ENCODE measurements at places on chromosomes 7 and 10.

DNA sequence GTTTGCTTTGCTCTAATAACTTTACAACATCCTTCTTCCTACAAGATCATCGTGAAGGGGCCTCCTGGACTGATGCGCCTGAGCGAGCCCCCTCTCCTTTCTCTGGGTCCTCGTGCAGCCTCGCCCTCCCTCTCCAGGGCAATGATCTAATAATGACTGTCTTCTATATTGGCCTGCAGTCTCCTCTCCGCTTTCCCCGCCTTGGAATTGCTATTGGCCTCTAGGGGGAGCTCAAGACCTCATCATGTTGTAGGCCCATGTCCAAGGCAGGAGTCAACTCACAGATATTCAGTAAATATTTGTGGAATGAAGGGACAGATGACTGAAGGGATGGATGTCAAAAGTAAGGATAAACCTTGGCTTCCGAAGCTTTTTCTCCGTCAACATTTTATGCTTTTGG lies 1180.3 kb downstream of the TYW1 start:
- no peak for DNase-seq

DNA sequence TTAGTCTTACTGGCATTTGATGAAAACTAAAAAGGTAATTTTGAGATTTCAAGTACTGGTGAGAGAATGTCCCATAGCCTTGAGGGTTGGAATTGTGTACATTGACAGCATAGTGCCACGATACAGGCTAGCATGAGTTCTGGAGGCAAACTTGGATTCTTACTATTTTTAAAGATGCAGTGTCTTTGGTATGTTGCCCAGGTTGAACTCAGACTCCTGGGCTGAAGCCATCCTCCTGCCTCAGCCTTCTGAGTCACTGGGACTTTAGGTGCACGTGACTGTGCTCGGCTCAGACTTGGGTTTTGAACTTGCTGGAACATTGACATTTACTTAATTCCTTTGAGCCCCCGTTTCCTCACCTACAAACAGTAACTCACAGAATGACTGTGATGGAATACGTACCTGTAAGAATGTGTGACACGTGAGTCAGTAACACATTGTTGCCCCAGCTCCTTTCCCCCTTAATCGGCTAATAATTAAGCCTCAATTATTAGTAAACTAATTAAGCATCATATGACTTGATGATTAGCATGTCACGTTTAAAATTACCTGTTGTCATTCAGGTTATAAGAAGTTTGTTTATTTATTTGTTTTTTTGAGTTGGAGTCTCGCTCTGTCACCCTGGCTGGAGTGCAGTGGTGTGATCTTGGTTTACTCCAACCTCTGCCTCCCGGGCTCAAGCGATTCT lies 10.6 kb downstream of the DNAJB6 start:
- DNase-seq, result no peak

DNA sequence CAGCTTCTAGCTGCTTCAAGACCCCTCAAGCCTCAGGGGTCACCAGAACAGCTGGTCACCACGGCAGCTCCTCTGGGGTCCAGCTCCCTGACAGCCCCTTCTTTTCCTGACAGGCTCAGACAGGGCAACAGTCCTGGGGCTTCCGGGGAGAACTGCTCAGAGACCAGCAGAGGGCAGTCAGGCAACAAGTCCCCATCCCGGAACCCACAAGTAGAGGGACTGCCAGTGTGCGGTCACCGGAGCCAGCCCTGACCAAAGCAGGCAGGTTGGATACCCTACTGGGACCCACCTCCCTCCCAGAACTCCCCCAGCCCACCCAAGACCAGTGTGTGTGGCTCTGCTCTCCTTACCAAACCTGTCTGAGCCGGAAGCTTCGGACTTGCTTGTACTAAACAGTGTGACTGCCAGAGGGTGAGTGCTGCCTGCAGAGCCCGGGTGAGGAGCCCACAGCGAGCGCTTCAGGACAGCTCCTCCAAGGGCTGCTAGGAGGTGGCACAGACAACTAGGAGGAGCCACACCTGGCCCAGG lies 40.3 kb downstream of the YKT6 start:
- peak; percentile 25 for DNase-seq

GRCh38 chr7:41084381-41084780 lies 618.5 kb downstream of the INHBA start:
- DNase-seq, result no peak

GRCh38 chr10:31457858-31458257 lies 138.8 kb downstream of the ZEB1 start:
- DNase-seq, result no peak

GRCh38 chr10:30967650-30968410 lies 63.8 kb downstream of the ZNF438 start:
- no peak for DNase-seq

GRCh38 chr7:81600608-81601007 lies 169.2 kb downstream of the HGF start:
- DNase-seq, result no peak

- no peak for DNase-seq
Measured at GRCh38 chr7:27144781-27145164, 1.3 kb upstream of the HOXA5 start.

DNA sequence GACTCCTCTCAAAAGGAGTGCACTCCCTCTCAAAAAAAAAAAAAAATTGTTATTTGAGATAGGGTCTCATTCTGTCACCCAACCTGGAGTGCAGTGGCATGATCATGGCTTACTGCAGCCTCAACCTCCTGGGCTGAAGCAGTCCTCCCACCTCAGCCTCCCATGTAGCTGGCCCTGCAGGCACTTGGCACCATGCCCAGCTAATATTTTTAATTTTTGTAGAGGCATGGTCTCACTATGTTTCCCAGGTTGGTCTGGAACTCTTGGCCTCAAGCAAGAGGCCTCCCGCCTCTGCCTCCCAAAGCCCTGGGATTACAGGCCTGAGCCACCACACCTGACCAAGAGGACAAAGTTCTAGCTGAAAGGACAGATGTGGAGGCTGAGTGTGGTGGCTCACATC lies 120.3 kb downstream of the EPC1 start:
- DNase-seq, result no peak

DNA sequence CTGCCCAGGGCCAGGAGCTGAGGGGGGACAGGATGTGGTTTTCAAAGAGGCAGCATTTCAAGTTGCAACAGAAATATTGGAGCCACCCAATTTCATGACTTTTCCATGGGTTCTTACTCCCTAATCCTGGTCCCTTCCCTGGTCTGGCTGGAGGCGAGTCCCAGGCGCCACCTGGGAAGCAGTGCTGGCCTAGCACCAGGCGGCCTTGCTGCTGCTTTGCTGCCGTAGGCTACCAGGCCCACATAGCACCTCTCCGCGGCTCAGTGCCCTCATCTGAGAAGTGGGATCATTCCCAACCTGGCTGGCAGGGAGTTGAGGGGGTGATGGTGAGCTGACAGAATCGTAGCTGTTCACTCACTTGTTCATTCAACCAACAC lies 33.7 kb downstream of the ZMIZ1 start:
- DNase-seq, result no peak

- no peak for DNase-seq
Measured at GRCh38 chr10:113089551-113089950, 139.5 kb downstream of the TCF7L2 start.

GRCh38 chr7:25619963-25620799 lies 391.9 kb upstream of the NPVF start:
- DNase-seq, result no peak

GRCh38 chr7:77226357-77226839 lies 26.8 kb upstream of the FGL2 start:
- DNase-seq, result no peak

- no peak for DNase-seq
Measured at GRCh38 chr7:77958436-77958835, 159.9 kb downstream of the PHTF2 start.

GRCh38 chr7:1725766-1726630 lies 55.9 kb downstream of the ELFN1 start:
- DNase-seq, result no peak

Measured in activated T-helper 1 cell treated with Interleukin-2 at 50 U/mL for 16 hours (primary cell).